ENCODE measurements at places on chromosomes 7 and 10. TPM values are rescaled to one million over a fixed set of nuclear protein-coding genes. Genes with fewer than 3 reads are reported as not detected.
A peak's percentile ranks its signal among the peaks of the same experiment; 100 is the strongest.

DNA sequence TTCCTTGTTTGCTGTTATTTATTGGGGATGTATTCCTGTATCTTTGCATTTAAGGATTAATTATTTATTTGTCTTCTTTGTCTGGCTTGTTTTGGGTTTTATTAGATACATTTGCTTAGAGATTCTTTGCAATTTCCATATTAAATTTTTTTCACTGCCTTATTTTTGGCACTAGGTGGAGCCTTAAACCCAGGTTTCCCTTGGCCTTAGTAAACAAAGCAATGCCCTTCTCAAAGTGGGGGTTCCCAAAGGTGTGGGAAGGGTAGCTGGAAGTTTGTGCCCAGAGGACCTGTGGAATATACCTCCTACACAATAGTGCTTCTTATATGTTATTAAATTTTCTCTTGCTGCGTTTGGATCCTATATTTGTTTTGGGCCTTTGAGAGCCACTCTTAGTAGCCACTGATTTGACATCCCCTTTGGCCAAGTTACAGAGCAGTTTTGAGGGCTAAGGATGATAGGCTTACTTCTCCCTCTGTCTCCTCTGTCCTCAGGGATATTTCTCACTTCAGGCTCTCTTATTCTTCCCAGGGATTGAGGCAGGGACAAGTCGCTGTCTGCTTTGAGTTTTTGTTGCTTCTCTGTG, 162.3 kb downstream of the ITGB1 start:
- DNase-seq = no peak

DNA sequence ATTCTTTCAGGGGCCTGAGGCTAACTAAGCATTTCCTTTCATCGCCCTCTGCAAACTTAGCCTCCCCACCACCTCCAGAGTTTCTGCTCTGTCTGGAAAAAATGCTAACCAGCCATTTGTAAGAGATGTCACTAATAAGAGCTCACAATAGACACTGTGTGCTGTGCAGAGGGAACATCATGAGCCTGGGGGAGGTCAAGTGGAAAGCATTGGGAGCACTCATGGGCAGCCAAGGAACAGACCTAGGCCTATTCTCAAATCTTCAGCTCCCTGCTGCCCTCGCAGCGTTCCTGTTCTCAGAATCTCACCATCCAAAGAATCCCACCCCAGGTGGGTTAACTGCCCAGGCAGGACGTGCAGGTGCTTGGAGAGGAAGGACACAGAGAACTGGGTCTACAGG, 27.1 kb upstream of the GPAM start:
- no peak for DNase-seq

The GPR37 gene
- total RNA-seq = 0.98 TPM

- DNase-seq = peak; percentile 95
Observed at GRCh38 chr10:49177391-49178355, 10.5 kb downstream of the TMEM273 start.

The ZNF92 gene
- 6.1 TPM for total RNA-seq

The POR gene
- 94.3 TPM for total RNA-seq

DNA sequence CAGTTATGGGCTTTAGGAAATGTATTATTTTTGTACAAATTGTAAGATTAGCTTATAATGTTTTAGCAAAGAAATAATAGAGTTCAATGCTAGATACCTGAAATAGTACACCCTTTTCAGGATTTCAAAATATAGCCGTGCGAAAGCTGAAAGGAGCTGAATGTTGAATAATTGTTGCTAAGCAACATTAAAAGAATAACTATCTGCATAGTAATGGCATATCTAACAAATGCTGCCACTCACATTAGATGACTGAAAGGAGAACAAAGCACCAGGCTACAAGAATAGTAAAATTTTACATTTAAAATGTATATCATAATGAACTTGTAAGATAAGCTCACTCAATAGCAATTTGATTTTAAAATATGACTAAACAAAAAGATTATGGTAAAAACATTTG, 82.5 kb downstream of the SDHAF3 start:
- no peak for DNase-seq

DNA sequence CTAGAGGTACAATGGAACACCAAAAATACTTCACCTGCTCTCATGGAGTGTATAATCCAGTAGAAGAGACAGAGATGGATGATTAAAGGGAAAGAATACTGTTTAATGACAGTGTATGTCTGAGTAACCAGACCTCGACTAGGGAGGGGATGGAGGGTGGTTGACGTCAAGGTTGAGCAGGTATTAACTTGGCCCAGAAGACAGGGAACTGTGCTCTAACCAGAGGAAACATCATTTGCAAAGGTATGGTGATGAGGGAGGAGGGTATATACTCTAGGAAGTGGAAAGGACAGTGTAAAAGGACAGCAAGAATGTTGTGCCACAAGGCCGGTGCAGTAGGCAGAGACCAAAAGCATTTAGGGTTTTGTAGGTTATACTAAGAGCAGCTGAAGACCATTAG, 2.9 kb downstream of the MIOS start:
- no peak for DNase-seq

The NUTM2D gene
- total RNA-seq = 3.7 TPM

GRCh38 chr7:70387217-70387616, 744.7 kb upstream of the GALNT17 start:
- DNase-seq = no peak

- no peak for DNase-seq
Observed at GRCh38 chr7:128729494-128729893, 9.7 kb upstream of the CALU start.

- no peak for DNase-seq
Observed at GRCh38 chr10:124824507-124824906, 22.9 kb downstream of the ABRAXAS2 start.

The TACC2 gene
- total RNA-seq = 76.4 TPM

- DNase-seq = no peak
Observed at GRCh38 chr10:11898372-11899066, 75.4 kb downstream of the PROSER2 start.

DNA sequence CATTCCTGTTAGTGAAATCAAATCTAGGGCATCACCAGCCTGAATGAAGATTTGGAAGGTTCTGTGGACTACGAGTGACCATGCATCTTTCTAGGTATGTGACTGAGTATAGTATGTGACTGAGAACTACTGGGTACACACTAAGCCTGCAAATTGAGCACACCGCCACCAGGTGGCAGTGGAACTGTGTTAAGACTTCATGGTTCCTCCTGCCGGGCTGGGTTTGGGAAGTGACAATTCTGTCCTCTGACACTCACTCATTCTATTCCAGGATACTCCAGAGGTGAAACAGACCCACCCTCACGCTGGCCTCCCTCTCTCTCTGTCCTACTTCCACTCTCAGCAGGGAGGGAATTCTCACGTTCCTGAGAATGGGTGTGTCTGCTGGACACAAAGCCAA, 84.0 kb upstream of the TMEM248 start:
- DNase-seq = no peak

DNA sequence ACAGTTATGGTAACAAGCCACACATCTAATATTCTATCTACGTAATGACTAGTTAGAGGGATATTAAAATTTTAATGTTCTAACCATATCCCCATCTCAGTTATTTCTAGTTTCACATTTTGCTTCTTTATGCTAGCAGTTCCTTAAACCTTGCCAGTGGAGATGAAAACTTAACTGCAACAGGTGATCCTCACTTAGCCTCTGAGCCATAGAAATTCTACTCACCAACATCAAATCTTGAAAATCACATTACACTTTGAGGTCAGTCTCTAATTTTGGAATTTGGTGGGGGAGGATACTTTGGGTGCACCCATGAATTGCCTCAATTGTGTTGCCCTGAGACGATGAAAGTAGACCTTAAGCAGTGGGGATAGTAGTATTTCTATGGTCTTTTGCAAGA, 256.4 kb downstream of the GATA3 start:
- no peak for DNase-seq

The HGF gene
- total RNA-seq = 15.0 TPM

The CCDC3 gene
- 12.8 TPM for total RNA-seq

The SEMA3E gene
- 4.4 TPM for total RNA-seq

- no peak for DNase-seq
Observed at GRCh38 chr10:101284101-101284743, 55.0 kb upstream of the LBX1 start.

The PTF1A gene
- not detected for total RNA-seq

Measured in vagina (tissue), 2 donors.